Bone marrow (tissue), 2 donors: ENCODE measurements at places on chromosomes 3 and 15.

- DNase-seq, result no peak
Measured at GRCh38 chr3:37272741-37273140, 98.4 kb upstream of the LRRFIP2 start.

DNA sequence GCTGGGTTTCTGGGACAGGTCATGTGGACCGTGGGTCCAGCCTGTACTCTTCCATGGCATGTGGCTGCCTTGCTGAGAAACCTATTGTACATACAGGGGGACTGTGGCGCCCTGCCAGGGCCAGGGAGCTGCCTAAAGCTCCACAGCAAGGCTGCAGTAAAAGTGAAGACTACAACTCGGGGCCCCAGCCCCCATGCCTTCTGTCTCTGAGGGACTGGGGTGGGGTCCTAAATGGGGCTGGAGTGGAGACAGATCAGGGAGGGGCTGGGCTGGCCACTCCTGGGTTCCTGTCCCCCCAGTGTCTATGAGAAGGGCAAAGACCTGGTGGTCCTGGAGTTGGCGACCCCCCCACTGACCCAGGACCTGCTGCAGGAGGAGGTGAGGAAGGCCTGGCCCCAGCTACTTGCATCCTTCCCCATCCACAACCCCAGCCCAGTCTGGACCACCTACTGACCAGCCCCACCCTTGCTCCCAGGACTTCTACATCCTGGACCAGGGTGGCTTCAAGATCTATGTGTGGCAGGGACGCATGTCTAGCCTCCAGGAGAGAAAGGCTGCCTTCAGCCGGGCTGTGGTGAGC, 7.3 kb downstream of the VILL start:
- no peak for DNase-seq

- DNase-seq, result no peak
Measured at GRCh38 chr3:72086042-72086742, 301.2 kb upstream of the PROK2 start.

DNA sequence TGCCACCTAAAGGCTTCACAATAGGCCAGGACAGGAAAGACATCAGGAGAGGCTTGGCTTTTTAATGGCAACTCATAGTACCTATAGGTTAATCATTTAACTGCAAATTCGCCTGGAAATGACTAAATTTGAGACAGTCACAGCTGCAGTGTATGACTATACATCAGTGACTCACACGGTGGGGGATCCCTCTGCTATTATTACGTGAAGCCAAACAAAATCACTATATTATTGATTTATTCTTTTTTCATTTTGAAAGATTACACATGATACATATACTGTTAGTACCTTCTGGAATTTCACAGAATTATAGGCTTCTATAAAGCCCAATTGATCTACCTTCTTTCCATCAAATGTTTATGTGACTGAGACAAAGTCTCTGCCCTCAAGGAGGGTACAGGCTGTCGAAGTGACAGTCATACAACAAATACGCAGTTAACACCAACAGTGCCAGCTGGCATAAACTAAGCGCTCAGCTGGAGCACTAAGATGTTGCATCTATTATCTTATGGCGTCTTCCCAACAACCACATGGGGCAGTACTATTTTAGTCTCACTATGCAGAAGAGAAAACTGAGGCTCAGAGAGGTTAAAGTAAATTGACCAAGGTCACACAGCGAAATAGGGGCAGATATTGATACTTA, 82.0 kb upstream of the LMOD3 start:
- no peak for DNase-seq
